ENCODE measurements at places on chromosomes 1 and 21.
A peak's percentile ranks its signal among the peaks of the same experiment; 100 is the strongest.

DNA sequence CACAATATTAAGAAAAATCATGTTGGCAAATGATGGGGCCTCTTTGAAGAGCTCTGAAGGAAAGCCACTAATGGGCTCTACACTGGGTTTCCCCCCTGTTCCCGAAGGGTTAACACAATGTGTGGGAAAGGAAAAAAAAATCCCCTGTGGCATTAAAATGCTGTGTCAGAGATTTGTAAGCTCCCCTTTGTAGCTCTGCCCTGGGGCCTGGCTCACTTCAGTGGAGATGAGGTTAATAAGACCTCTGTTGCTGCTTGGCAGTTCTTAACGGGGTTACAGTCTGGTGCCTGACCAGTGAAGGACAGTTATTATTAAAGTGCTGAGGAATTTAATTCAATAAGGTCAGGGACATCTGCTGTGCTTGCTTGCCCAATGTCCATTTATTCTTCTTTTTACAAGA is 129.7 kb upstream of the UBE2U start:
- DNase-seq: no peak

GRCh38 chr1:66266350-66266749 is 267.6 kb upstream of the SGIP1 start:
- DNase-seq: no peak

- no peak for DNase-seq
Measured at GRCh38 chr1:21100481-21100921, 76.2 kb downstream of the EIF4G3 start.

DNA sequence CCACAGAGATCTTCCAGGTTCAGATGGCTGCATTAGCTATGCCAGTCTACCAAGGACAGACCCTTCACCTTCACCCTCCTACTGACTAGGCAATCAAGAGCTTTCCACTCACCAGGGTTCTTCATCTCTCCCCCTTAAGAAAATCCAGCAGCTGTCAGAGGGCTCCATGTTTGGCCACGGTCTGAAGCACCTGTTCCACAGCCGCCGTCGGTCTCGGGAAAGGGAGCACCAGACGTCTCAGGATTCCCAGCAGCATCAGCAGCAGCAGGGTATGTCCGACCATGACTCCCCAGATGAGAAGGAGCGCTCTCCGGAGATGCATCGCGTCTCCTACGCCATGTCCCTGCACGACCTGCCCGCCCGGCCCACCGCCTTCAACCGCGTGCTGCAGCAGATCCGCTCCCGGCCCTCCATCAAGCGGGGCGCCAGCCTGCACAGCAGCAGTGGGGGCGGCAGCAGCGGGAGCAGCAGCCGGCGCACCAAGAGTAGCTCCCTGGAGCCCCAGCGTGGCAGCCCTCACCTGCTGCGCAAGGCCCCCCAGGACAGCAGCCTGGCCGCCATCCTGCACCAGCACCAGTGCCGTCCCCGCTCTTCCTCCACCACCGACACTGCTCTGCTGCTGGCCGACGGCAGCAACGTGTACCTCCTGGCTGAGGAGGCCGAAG is 13.8 kb downstream of the TMCC2 start:
- DNase-seq: no peak

DNA sequence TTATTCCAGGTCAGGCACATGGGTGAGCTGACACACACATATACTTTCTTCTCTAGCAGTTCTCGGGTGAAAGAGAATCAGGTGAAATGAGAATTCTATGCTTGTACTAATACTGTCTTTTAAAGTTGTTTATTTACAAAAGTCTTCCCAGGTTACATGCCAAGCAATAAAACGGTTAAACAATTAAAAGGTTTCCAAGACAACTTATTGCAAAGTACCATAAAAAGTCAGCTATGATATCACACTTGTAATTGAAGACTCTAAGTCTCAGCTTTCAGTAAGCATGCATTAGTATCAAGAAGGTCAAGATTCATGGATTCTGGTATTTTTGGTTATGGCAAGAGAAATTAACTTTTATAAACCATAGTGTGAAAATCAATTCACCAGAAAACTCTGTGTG is 171.4 kb downstream of the PDE4B start:
- no peak for DNase-seq

GRCh38 chr1:220269036-220269435 is 3.2 kb downstream of the RAB3GAP2 start:
- no peak for DNase-seq

GRCh38 chr1:159996653-159997052 is 35.1 kb downstream of the PIGM start:
- no peak for DNase-seq

DNA sequence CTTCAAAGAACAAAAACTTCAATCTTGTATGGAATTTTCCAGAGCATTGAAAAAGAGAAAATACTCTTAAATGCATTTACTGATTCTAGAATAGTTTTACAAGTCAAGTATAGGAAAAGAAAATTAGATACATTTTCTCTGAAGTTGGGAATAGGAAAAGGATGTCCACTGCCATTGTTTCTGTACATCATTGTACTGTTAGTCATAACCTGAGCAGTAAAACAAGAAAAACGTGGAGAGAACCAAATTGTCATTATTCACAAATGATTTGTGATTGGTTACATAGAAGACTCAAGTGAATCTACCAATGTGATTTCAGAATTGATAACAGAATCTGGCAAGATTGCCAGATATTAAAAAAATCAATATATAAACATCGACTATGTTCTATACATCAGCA is 27.4 kb downstream of the PRKACB start:
- no peak for DNase-seq

- no peak for DNase-seq
Measured at GRCh38 chr1:245226203-245226499, 71.4 kb downstream of the KIF26B start.

GRCh38 chr1:86822459-86822858 is 91.5 kb downstream of the SELENOF start:
- DNase-seq: no peak

- no peak for DNase-seq
Measured at GRCh38 chr1:184567637-184568036, 180.8 kb downstream of the C1orf21 start.

DNA sequence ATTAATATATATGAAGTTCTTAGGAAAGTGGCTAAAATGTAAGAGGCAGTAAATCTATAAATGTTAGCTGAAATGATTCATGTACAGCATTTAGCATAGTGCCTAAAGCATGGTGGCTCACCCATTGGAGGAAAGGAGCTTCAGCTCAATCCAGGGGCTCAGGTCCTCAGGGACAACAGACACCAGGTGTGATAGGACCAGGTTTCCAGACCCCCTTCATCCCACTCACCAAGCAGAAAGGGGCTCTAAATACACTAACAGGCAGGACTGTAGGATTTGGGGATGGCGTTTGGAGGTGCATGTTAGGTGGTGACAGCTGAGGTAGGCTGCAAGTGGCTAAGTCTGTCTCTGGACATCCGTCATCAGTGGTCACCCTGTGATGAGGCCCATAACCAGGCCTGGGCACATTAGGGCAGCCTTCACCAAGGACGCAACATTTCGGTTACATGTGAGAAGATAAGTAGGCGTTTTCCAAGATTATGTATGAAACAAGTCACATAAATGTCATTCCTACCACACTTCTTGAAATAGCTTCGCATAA is 233.1 kb downstream of the C1orf94 start:
- DNase-seq: no peak

DNA sequence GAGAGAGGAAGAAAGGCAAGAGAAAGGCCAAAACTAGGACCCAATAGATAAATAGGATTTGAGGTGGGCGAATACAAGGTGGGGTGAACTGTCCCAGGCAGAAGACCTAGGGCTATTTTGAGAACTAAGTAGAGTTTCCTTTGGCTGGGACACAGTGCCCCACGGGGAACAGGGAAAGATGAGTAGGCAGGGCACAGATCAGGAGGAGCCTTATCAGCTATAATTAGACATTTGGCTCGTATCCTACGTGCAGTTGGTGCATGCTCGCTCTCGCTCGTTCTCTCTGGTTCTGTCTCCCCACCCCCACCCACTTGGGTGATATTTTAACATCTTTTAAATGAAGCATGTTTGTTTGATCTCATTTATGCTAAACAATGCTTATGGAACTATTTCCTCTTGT is 235.0 kb upstream of the JUN start:
- no peak for DNase-seq

- DNase-seq: no peak
Measured at GRCh38 chr1:56644064-56644918, 823 bp upstream of the PRKAA2 start.

GRCh38 chr1:13951793-13952751 is 252.1 kb downstream of the PRDM2 start:
- DNase-seq: no peak

GRCh38 chr1:198563583-198563982 is 23.1 kb upstream of the ATP6V1G3 start:
- DNase-seq: no peak

DNA sequence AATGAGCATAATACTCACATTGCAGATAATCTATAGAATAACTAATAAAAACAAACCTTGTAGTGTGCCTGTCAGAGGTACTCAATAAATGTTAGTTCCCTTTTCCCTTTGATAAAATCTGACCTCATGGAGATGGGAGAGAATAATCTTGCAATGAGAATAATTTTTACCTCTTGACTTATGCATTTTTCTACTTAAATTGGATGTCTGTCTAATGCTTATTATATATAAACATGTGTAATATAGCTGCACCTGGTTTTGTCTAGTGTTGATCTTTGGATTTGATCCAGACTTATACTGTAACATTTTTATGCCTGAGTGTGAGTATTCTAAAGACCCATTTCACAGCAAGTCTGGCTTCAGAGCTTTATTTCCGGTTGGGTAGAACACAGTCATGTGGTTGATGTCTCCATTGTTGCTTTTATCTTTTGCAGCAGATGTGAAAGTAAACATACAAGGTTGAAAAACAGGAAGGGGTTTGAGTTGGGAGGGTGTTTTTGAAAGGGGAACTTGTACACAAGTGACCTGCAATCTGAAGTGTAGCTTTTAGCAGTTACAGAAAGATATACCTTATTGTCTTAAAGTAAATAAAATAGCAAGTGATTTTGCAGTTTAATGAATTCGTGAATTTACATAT is 12.4 kb downstream of the EPB41 start:
- DNase-seq: peak; percentile 51

- DNase-seq: no peak
Measured at GRCh38 chr21:26842974-26843932, 2.0 kb downstream of the ADAMTS1 start.

DNA sequence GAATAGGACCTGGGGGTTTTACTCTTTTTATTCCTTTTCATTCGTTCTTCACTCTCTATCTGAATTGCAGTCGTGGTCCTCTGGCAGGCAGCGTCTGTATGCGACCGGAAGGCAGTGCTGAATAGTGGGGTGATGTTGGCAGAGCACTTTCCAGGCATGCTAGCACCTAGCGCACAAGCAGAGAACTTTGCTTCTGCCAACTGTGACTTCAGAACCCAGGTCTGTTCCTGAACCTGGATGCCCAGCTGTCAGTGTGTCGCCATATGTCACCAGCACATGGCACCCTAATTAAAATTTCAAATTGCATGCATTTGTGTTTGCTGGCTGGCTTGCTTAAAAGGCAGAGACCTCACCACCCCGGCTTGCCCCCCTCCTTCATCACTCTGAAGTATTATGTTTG is 116.2 kb downstream of the NFIA start:
- no peak for DNase-seq

GRCh38 chr1:56461158-56462127 is 117.9 kb downstream of the PLPP3 start:
- DNase-seq: no peak

DNA sequence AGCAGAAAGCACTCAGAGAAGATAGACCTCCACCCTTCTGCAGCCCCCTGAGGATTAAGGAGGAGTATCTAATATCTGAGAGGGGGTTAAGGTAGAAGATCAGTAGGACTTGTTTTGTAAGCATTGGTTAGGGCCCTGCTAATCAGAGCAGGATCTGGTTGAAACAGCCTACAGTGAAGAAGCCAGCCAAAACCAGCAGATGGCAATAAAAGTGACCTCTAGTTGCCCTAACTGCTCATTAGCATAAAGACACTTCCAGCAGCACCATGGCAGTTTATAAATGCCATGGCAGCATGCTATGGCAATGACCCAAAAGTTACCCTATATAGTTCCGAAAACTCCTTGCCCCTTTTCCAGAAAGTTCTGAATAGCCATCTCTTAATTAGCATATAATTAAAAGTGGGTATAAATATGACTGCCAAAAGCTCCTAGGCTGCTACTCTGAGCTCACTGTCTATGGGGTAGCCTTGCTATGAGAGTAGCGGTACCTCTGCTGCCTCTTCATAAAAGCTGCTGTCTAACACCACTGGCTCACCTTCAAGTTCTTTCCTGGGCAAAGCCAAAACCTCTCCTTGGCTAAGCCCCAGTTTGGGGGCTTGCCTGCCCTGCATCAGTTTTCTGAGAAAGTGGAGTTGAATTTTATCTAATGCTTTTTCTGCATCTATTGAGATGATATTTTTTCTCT is 254.2 kb downstream of the PAPPA2 start:
- DNase-seq: no peak

DNA sequence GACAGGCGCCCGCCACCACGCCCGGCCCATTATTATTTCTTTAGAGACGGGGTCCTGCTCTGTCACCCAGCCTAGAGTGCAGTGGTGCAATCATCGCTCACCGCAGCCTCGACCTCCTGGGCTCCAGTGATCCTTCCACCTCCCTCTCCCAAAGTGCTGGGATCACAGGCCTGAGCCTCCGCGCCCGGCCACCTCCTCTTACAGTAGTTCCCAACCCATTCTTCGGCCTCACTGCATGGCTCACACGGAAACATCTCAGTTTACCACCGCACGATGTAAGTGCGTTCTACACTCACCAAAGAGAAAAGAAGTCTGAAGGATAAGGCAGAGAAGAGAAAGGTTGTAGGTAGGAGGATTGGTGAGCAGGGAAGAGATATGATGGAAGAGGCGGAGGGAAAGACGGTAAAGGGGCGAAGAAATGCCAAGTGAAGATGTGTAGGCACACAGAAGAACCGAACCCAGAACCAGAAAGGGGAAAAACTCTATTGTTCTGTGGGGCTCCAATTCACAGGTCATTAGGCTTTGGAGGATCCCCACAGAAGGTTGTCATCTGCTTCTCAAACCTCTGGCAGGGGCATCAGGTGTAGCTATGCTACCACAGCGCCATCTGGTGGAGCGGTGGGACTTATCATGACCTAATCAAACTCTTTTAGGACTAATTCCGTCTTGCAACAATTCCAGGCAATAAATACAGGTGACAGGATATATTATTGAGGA is 504.2 kb downstream of the SMYD3 start:
- peak; percentile 82 for DNase-seq

- DNase-seq: no peak
Measured at GRCh38 chr1:97334454-97334853, 586.4 kb downstream of the DPYD start.

Data from effector CD4-positive, alpha-beta T cell (primary cell).